ENCODE measurements at places on chromosomes 16 and 17. TPM values are rescaled to one million over a fixed set of nuclear protein-coding genes. Genes with fewer than 3 reads are reported as not detected.

GRCh38 chr17:42780851-42781638 lies 635 bp downstream of the WNK4 start:
- no peak for DNase-seq

Gene GP1BA
- not detected for total RNA-seq

DNA sequence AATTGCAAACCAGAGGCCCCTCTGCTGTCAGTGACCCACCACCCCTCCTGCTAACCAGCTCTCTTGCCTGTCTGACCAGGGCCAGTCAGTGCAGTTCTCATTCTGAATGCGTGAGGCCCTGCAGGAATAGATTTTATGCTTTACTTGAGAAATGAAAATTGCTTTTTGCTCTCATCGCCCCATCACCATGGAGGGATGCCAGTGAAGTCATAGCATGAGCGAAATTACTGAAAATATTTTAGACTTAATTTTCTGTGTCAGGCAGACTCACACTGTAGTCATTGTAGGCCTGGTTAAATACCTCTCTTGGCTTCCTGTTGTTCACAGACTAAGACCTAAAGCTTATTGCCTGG lies 490.5 kb upstream of the CDH5 start:
- DNase-seq, result no peak

GRCh38 chr17:11996722-11997146 lies 541 bp downstream of the ZNF18 start:
- DNase-seq, result no peak

Gene KRT39
- 0.70 TPM for total RNA-seq

- no peak for DNase-seq
These were observed 8.7 kb downstream of the FLOT2 start for GRCh38 chr17:28888832-28889231.

Gene LDHD
- 1.8 TPM for total RNA-seq
